Esophagus mucosa (tissue), 1 donor: ENCODE measurements at places on chromosomes 2 and 18. TPM values are rescaled to one million over a fixed set of nuclear protein-coding genes. Genes with fewer than 3 reads are reported as not detected.

- ATAC-seq: no peak
Observed at GRCh38 chr2:168781191-168781817, 21.1 kb upstream of the NOSTRIN start.

GRCh38 chr2:230660294-230661060, 52.2 kb upstream of the CAB39 start:
- ATAC-seq: peak; percentile 31

DNA sequence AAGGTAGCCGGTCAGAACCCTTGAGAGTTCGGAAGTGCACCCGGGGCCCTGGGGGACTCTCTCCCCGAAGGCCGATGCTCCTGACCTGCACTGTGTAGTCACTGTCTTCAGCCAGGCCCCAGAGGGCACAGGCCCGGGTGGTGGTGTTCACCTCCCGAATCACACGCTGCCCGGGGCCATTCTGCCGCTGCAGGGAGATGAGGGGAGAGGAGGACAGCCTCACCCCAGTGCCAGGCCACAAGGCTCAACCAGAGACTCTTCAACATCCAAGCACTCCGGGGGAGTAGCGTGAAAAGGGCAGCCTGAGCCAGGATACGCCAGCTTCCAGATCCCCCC, 1.1 kb downstream of the FNDC4 start:
- ATAC-seq: no peak

GMPPA gene
- total RNA-seq: 19.9 TPM

GRCh38 chr2:207561386-207562080, 31.8 kb downstream of the CREB1 start:
- no peak for ATAC-seq
